ENCODE measurements at places on chromosomes 12 and 14. TPM values are rescaled to one million over a fixed set of nuclear protein-coding genes. Genes with fewer than 3 reads are reported as not detected.

The IPO8 gene
- total RNA-seq, result 28.7 TPM

The AICDA gene
- total RNA-seq, result not detected

The CRACR2A gene
- 1.3 TPM for total RNA-seq

The SDR9C7 gene
- total RNA-seq, result 0.13 TPM

The SLC7A8 gene
- total RNA-seq, result 14.9 TPM

The ACIN1 gene
- total RNA-seq, result 83.2 TPM

The B4GALNT3 gene
- total RNA-seq, result 1.5 TPM

The IL26 gene
- total RNA-seq, result not detected

The EPYC gene
- not detected for total RNA-seq

The AMN gene
- total RNA-seq, result not detected

DNA sequence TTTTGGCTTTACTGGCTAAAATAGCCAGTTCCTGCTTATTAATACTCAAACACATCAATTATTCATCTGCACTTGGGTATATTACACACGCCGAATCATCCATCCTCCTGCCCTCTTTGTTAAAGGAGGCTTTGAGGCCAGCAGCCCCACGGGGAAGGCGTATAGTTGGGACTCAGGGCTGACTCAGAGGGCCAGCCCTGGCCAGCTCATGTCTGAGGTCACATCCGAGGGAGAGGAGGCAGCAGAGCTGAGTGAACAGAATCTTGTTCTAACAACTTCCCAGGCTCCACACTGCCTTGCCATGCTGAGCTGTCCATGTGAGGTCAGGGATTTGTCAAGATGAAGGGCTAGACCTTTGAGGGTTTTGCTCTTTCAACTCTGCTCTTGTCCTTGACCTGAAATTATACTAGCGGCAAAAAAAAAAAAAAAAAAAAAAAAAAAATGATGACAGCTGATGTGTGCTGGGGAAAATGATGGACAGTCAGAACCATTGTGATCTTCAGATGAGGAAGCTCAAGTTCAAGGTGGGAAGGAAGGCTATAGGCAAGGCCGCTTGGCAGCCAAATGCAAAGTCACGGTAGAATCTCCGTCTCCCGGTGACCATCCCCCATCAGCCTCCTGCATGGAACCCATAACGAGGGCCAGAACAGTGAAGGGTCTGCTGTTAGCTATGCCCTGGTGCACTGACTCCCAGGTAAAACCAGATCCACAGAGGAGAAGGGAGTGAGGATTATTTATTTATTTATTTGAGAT lies 12.5 kb upstream of the MARK3 start:
- DNase-seq, result no peak

DNA sequence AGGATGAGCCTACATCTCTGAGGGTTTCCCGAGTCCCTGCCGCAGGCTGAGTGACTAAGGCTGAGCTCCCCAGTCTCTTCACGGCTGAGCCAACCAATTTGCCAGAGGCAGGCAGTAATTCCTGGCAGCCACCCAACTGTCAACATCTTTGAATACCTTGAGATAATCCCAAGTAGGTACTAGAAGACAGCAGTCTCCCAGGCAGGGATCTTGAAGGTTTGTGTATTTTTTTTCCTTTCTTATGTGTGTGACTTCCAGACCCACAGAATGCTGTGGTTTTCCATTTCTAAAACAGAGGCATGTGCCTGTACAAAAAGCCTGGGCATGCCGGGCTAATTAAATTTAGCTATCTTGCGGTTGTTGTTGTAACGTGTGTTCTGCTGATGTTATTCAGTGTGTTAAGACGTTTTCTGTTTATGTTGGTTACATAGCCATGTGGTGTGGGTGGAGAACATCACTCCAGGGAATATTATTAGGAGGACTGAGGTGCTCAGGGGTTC lies 155.5 kb downstream of the ANO2 start:
- no peak for DNase-seq

DNA sequence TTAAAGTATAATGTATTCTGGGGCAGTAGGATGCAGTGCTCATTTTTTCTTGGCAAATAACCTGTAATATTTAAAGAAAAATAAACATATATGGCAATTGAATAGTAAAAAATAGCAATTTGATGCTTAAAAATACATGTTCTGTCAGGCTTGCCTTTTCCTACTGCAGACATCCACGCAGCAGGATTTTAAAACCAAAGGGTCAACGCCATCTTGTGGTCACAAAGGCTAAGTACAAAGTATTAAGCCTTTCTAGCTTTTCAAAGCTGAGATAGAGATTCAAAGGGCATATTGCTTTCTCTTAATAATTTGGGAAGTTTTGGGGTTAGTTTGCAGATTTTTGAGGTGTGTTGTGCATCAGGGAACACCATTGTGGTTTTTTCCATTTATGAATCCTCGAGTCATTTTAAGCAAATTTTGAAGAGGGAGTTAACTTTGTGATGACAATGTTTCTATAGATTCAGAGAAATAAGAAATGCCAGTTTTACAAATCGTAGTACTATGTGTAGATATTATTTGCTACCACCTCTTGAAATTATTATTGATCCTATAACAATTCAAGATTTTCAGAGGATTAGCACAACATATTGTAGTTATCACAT lies 4.7 kb upstream of the CCER1 start:
- no peak for DNase-seq

- DNase-seq, result no peak
Observed at GRCh38 chr12:6570264-6570887, 2.3 kb upstream of the NOP2 start.

GRCh38 chr14:94975366-94975765 lies 182.0 kb downstream of the DICER1 start:
- DNase-seq, result no peak

GRCh38 chr12:117111386-117111785 lies 12.2 kb upstream of the TESC start:
- DNase-seq, result no peak

DNA sequence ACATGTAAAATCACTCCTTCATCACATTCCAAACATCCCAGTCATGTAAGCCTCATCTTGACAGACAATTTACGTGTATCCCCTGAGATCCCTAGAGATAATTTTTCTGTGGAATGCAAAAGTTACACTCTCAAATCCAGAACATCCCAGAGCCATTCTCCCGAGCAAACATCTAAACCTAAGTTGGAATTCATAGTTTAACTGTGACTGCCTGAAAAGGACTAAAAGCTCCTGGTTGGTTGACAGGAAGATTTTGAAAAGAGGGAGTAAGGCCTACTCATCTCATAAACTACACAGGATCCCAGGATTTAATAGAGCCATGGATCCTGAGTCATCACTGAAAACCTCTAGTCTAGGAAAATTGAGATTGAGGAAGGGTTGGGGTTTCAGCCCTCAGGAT lies 123.6 kb downstream of the SCN8A start:
- no peak for DNase-seq

- DNase-seq, result no peak
Observed at GRCh38 chr14:20482382-20482781, 13.2 kb downstream of the PNP start.

DNA sequence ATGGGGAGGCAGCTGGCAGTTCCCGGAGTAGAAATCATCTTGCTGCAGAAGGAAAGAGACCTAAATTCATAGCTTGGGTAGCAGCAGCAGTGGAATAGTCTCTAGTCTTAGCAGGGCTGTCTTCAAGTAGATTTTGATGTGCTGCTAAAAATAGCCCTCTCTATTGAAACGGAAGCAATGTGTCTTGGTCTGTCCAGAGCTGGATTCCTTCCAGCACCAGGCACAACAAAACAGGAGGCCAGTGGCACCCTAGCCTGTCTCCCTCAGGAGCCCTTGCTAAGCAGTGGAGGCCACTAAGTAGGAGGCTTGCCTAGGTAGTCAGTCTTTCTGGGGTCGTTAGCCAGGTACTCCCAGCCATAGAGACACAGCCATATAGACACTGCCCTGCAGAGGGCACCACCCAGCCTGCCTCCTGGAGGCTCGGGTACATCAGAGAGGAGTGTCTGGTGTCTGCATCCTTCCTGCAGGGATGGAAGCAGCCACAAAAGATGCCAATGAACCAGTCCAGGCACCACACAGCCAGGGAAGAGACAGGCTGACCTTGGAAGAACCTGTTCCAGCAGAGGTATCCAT lies 97.5 kb downstream of the CRACR2A start:
- DNase-seq, result no peak

DNA sequence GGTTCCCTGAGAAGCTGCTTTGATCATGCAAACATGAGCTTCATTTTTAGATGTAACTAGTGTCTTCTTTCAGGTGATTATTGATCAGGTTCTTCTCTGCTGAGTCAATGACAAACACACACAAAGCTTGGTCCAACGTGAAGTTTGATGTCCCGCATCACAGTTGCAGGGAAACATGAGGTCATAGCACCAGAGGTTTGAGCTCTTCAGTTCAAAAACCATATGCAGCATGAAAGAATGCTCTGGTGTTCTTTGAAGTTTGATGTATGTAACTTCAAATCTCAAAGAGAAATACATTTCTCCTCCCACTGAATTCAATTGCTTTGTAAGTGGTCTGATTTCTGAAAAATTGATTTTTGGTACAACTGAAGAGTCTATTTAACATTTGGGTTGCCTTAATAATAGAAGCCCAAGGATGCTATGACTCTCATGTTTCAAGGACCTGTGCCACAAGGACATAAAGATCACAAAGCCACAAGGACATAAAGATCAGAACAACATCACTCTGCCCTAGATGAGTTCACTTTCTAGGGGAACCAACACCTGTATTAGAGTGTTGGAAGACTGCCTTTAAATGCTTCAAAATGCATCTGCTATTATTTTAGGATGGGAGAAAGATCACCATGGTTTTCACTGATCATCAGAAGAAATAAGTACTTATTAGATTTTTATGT lies 31.1 kb upstream of the AMIGO2 start:
- DNase-seq, result no peak

GRCh38 chr12:71183846-71184245 lies 26.0 kb upstream of the TSPAN8 start:
- no peak for DNase-seq

DNA sequence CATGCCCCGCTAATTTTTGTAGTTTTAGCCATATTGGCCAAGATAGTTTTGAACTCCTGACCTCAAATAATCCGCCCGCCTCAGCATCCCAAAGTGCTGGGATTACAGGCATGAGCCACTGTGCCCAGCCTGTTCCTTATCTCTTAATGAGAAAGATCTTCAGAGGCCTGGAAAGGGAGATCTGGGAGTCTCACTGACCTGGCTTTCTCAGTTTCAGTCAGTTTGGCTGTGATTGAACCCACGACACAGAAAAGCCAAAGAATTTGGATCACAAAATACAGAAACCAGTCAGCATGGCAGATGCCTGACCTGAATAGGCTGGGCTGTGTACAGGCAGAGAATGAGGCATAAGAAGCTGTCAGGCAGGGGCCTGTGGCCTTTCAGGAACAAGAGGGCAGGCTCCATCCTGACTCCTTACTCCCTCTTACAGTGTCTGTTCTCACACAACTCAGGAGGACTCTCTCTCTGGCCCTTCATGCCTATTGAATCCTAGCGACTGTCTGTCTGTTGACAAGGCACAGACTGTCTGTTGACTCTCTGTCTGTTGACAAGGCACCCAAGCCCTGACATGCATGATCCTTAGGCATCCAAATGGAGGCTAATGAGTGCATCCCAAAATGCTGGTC lies 366.5 kb upstream of the CCDC196 start:
- DNase-seq, result no peak

DNA sequence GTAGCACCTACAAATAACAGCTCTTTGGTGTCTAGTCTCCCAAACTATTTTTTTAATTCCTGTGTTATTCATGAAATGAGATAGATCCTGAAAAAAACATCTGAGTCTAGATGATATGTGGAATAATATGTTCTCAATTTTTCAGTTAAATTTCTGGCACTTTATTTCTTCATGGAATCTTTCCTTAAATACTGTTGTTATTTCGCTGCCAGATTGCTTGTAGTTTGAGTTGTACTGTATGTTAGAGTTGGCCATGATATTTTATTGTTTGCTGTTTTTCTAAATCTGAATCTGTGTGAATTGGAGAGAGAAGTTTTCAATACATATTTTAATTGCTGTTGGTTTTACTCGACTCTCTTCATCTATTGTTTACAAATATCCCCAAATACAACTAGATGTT lies 500.5 kb downstream of the EGLN3 start:
- no peak for DNase-seq

- DNase-seq, result no peak
Observed at GRCh38 chr12:51115533-51115932, 32.1 kb upstream of the CSRNP2 start.

- no peak for DNase-seq
Observed at GRCh38 chr12:5718073-5718472, 227.0 kb downstream of the ANO2 start.

- DNase-seq, result no peak
Observed at GRCh38 chr12:59119676-59120075, 199.4 kb upstream of the LRIG3 start.

GRCh38 chr12:39122562-39123204 lies 217.3 kb upstream of the CPNE8 start:
- no peak for DNase-seq

GRCh38 chr12:121000530-121000929 lies 15.8 kb downstream of the C12orf43 start:
- DNase-seq, result no peak

GRCh38 chr12:69397978-69398377 lies 38.4 kb downstream of the YEATS4 start:
- no peak for DNase-seq

DNA sequence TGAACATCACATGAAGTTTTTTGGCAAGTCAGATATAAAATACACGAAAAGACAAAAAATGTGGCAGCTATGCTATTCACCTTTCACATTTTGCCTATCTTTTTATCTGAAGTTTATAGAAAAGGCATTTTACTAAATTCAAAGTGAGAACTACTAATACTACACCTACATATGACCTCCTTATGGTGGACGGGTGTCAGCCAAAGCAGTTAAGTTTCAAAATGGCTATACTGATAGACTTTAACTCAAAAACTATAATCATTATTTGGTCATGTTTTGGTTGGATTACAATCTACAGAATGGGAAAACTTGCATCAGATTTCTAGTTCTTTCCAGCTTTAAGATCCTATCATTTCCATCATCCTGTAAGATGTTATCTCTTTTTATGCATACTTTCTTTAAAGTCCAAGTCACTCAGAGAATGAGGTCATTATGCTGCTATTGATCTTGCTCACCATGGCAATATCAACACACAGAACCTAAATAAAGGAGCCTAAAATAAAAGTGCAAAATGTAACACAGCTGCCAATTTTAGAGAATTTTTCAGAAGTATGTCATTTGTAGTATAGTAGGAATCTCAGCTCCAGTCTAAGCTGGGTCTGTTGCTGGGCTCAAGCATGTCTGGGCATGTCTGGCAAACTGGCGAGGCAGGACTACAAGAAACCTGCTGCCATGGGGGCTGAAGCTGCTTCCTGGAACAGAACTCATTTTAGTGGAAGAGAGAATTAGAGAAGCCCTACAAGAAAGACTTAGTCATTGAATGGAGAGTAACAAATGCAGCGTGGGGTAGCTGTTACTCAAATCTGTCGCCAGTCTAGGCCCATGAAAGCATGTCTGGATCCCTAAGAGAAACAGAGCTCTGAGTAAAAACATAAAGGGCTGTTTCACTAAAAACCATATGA lies 7.6 kb upstream of the AEBP2 start:
- DNase-seq, result no peak

DNA sequence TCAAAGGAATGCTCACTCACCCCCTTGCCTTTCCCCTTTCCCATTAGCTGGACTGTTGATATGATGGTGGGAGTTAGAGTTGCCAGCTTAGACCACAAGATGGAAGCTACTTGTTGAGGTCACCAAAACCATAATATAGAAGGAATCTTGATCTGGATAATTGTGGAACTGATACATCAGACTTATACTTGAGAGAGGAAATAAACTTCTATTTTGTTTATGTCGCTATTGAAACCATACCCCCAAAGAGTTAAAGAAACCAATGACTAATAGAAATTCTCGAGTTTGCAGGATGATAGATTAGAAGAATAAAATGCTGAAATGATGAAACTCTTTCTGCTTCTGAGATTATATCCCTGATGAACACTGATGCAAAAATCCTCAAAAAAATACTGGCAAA lies 37.9 kb downstream of the TDG start:
- no peak for DNase-seq

GRCh38 chr14:55580470-55581341 lies 699 bp downstream of the KTN1 start:
- peak; percentile 64 for DNase-seq

All from psoas muscle (tissue), 8 donors.